T-helper 1 cell (primary cell): ENCODE measurements at places on chromosomes 4 and X.

DNA sequence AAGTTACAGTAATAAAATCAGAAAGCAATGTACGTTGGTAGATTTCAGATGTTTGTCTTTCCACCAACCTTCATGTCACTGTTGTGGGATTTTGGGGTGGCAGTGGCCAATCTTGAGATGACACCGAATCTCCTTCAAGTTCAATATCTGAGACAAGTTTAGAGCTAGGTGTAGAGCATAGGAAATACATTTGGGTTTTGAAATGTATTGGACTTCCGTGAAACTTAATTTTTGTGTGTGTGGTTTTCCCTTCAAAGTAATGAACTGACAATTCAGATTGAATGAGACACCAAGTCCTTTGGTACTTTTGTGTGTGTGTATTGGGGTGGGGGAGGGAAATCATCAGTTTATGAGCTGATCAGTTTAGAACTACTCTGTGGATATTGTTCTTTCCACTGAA, 1.8 kb downstream of the WDR44 start:
- DNase-seq: peak; percentile 37

- DNase-seq: no peak
Measured at GRCh38 chrX:10173331-10173900, 16.6 kb downstream of the CLCN4 start.

GRCh38 chr4:47135210-47135609, 103.8 kb downstream of the GABRB1 start:
- no peak for DNase-seq

DNA sequence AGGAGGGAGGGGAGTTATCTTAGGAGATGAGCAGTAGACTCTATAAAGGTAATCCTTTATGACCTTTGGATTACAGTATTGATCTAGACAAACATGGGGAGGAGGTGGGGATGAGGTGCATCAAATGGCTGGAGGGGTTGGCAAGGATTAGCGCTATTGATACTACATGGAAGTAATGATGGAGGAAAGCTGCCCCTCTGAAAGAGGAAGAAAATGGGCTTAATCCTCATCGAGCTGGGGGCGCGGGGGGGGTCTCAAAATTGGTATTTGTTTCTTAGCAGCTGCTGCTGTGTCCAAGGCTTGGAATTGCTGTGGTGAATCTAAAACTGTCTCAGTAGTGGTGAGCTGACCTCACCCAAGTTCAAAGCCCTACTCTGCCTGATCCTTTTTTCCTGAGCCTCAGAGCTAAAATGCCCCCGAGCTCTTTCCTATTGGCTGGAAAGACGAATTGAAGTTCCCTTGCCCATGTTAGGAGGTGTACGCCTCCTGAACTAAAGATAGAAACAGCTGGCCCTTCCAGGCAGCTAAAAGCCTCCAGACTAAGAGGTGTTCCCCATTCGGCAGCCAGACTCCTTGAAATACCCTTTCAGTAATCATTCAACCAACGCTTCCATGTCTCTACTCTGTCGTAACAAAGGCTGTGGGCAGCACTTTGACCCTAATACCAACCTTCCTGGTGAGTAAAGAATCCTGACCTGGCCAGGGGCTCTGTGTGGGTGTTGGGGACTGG, at the start of gene ITGB1BP2:
Gene ITGB1BP2, plus strand, starts transcription at position 556 of the 730 bp plus-strand sequence. Its CDS starts 57 bp downstream, at position 613.
- no peak for DNase-seq

DNA sequence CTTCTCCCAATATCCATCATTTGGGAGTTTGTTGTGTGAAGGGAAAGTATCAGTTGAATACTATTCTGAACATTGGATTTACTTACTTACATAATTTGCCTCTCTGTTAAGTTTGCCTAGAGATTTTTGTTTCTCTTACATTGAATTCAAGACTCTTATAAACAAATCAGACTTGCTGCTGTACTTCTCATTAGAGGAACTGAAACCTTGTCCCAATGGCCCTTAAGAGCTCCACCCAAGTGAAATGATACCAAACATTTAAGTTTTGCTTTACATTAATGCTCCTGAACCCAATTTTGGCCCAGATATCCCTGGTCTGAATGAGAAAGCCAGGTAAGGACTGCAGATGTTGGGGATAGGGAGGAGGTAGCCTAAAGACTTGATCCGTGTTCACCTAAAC, 32.0 kb downstream of the HAND2 start:
- DNase-seq: no peak

- no peak for DNase-seq
Measured at GRCh38 chr4:169644802-169645201, 24.4 kb downstream of the CLCN3 start.

DNA sequence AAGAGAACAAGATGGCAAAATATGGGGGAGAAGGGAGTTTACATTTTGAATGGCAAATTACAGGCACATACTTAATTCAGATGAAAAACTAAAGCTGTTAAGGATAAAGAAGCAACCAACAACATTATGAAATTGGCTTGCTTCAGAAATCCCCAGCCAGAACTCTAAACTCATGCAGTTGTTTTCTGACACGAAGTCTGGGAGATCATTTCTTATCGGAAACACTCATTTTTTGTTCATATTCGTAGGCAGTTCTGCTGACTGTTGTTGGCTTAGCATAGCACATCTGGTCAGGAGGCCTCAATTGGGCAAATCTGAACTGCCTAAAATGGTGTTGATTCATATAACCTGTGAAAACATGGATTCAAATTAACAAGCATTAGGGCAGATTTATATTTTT, 33.0 kb upstream of the ARHGAP6 start:
- DNase-seq: no peak

GRCh38 chr4:53956053-53956452, 108.4 kb downstream of the CHIC2 start:
- no peak for DNase-seq

GRCh38 chr4:98468709-98469108, 189.7 kb downstream of the TSPAN5 start:
- no peak for DNase-seq
